ENCODE measurements at places on chromosomes 2 and 18.

GRCh38 chr2:667332-667999 lies 9.7 kb downstream of the TMEM18 start:
- no peak for DNase-seq

DNA sequence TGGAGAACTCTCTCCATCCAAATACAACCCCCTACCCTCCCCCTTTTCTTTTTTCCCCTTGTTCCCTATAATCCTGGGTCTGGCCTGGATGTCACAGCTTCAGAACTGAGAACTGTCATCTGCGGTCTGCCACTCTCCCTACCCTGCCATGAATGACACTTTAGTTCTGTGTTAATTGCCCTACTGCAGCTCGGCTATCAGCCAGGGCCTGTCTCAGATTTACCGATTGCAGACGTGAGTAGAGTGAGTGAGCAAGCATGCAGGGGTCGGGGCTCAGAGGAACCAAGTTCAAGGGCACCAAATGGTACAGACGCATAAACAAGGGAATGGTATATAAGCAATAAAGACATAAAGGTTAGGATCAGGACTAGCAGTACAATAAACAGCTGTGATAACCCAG lies 967.8 kb downstream of the BCL11A start:
- DNase-seq = no peak

- no peak for DNase-seq
Observed at GRCh38 chr2:232486558-232487384, 863 bp downstream of the ECEL1 start.

- no peak for DNase-seq
Observed at GRCh38 chr2:240458044-240458899, 22.8 kb downstream of the GPC1 start.

DNA sequence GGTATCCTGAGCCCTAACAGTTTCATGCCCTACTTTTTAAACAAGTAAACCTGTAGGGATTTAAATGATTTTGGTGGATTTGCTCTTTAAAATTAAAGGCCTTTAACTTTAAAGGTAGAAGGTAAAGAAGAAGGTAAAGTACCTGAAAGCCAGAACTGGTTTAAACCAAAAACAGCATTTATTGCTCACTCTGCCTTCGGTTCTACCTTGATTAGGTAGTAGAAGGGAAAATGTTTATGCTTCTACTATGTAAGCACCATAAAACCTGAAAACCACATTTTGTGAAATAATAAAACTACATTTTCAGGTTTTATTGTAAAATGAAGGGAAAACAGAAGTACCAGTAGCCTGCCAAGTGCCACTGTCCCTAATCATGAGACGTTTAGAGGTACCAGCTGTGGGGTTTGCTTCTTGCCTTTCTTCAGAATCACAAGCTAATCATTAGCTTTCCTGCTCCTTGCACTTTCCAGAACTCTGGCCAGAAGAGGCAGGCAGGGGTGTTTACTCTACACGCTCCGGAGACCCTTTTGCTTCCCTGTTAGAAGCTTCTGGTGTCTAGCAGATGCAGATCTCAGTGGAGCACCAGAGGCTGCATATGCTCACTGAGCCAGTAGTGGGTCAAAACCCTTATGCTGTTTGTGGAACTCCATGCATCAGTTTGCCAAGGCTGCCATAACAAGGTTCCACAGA lies 33.3 kb downstream of the RPIA start:
- no peak for DNase-seq

DNA sequence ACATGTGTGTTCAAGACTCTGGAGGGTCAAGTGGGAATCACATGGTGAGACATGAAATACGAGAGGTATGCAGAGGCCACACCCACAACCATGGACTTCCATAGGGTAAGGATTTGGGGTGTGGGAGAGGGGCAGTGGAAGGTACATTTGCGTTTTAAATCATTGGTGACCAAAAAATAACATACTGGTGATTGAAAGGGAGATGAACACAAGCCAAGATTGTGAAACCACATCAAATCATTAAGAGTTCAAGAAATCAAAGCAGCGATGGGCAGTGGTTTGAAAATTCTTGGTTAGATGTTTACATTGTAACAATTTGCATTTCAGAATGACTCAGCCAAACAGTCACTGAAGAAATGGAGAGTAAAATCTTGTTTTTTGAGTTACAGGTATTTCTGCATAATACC lies 1.9 kb upstream of the CABYR start:
- no peak for DNase-seq

GRCh38 chr2:38620282-38620977 lies 17.7 kb upstream of the HNRNPLL start:
- DNase-seq = no peak

DNA sequence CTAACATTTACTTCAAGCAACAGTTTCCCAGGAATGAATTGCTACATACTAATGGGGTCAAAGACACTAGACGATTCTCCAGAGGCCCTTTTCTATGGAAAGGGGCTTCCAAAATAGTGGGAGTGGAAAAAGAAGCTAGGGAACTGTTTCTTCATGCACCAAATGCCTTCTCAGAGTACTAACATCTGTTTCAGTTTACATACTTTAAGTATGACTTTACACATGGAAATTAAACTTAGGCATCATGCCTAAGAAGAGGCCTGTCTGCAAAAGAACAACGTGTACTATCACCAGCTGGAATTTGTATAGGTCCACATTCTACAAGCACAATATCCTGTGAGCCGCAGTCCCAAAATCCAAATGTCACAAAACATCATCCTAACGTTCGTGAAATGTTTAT lies 29.4 kb upstream of the WDR75 start:
- no peak for DNase-seq

DNA sequence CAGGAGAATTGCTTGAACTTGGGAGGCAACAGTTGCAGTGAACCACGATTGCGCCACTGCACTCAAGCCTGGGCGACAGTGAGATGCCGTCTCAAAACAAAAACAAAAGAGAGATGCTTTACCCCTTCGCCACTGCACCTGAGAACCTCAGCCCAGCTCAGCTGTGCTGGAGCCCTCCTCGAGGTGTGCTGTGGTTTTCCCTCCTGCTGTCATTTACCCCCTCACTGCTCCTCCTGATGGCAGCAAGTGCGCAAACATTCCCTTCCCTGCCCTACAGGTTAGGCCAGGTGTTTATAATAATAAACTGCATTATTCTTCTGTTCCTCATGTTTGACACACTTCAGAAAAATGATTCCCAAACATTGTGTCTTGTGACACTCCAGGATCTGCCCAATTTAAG lies 8.4 kb downstream of the FBXO36 start:
- no peak for DNase-seq
